HTR-8/SVneo (cell line): ENCODE measurements at places on chromosomes 3 and 15.
A peak's percentile ranks its signal among the peaks of the same experiment; 100 is the strongest.

DNA sequence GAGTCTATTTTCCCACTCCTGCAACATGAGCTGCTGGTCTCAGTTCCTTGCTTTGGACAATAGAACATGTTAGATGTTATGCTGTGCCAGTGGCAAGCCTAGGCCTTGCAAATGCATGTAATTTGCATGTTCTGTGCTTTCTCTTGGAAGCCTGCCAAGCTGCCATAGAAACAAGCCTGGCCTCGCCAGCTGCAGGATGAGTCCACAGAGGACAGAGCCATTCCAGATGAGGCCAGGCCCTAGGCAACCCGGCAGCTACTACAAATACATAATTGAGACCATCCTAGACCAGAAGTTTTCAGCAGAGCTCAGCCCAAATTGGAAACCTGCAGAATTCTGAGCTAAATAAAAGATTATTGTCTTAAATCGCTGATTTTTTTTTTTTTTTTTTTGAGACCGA, 39.6 kb downstream of the TRIM69 start:
- no peak for DNase-seq

DNA sequence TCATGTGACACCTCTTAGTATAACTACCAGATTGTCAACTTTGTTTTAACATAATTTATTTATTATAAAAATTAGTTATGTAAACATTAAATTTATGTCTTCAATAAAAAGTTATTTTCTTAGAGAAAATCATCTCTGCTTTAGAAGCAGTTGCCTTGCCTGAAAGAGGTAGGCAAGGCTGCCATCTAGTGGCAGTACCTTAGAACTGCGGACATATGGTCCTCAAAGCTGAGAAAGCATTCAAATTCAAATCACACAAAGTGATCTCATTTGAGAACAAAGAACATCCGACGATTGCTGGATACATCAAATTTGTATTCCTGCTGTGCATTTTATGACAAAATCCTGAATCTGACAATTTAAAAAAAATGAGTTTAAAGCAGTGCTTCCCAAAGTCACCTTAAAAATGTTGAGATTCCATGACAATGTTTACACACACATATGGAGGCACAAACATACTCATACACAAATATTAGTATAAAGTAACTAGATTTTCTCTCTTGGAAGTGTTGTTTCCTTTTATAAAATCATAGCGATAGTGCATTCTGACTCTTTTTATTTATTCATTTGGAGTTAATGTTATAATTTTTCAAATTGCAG, 617.4 kb downstream of the CADM2 start:
- DNase-seq: peak; percentile 40

DNA sequence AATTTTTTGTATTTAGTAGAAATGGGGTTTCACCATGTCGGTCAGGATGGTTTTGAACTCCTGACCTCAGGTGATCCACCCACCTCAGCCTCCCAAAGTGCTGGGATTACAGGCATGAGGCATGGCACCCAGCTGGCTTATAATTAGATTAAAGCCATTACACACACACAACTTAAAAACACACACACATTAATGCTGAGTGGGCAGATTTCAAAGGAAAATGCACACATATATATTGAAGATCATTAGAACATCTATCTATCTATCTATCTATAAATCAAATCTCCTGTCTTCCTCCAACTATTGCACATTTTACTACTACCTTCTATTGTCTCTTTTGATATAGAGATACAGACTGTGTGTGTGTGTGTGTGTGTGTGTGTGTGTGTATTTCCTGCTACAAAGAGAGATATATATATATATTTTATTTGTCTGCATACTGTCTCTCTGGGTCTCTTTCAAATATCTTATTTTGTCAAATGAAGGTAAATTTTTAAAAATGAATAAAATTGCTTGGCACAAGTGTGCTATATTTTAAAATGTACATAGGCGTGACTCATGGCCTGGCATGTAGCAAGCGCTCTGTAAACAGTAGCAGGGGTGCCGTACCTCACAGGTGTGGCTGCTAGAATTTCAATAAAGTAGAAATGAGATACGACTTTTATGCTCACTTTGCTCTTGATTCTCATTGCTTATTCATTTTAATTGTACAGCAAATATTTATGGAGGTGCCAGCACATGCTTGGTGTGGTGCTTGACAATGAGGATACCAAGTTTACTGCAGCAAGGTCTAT, 655.8 kb downstream of the AGBL1 start:
- no peak for DNase-seq

DNA sequence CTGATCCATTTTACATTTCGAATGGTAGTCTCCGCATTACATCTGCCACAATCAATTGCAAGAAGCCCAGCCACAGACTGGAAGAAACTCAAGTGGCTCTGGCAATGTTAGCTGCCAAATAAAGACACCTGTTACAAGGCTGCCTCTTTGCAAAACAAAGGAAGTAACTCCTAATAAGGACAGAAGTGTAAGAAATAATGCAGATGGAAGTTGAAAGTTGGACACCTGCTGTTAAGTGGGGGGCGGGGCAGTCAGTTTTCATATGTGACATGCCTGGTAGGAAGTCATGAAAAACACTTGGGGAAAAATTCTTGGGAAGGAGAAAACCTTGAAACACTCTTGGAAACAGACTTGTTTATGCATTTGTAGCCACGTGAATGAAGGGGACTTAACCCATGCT, 54.1 kb upstream of the ATP2C1 start:
- DNase-seq: no peak

GRCh38 chr3:47475570-47476329, at the start of gene SCAP:
TSS of gene SCAP (minus strand) at chr3:47475941. CDS start at chr3:47442993, 32,948 bp downstream.
- DNase-seq: peak; percentile 84

DNA sequence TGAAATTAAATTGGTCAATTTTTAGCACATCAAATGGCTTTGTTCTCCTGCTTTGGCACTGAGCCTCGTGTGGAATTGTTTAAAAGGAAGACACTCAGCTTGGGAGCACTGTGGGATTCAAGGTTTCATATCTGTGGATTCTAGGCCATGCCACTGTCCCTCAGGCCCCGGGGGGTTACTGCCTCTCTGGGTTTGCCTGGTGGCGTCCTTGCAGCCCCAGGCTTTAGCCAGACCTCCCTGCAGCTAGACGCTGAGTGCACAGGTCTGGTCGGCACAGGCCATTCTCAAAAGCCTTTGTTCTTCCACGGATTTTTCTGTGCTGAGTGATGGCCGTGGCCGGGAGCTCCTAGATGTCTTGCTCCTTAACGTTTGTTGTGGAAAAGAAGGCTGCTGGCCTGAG, 76.2 kb downstream of the CACNA2D3 start:
- DNase-seq: no peak

- DNase-seq: no peak
Measured at GRCh38 chr15:72272997-72273352, 621 bp upstream of the PARP6 start.

GRCh38 chr3:31959951-31960792, 20.9 kb downstream of the OSBPL10 start:
- no peak for DNase-seq

DNA sequence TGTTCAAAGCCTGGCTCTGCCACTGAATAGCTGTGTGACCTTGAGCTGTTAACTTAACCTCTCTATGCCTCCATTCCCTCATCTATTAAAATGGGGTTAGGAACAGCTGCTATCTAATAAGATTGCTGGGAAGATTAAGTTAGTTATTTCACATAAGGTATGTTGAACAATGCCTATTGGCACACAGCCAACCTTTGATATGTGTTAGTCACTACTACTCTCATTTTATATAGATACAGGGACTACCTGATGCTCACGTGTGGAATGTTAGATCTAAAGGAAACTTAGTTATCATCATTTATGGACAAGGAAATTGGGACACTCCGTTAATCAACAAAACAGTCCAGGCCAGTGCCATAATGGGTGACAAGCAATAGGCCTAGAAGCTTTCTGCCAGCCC, 332.4 kb upstream of the PPP2R3A start:
- no peak for DNase-seq

DNA sequence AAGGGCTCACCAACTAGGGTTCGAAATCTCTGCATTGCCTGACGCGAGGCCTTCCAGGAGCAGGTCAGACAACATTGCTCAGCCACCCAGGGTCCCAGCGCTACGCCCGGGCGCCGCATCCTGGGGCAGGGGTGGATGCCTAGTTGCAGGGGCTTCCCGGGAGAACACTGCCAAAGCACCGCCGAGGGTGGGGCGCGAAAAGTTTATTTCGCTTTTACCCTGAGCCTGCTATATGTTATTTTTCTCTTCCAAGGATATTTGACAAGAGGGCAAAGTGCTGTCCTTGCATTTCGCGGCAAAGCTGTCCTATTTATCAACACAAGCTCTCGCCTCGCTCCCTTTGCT, 549 bp upstream of the SOX14 start:
- no peak for DNase-seq

GRCh38 chr3:57199895-57200297, at the start of gene HESX1:
TSS of gene HESX1 (minus strand) at chr3:57199978. CDS start at chr3:57199918, 60 bp downstream.
- no peak for DNase-seq

- DNase-seq: no peak
Measured at GRCh38 chr3:62145086-62145757, 228.1 kb downstream of the FEZF2 start.

- no peak for DNase-seq
Measured at GRCh38 chr3:29503314-29503713, 222.4 kb downstream of the RBMS3 start.

GRCh38 chr3:13229273-13229949, 156.2 kb upstream of the IQSEC1 start:
- no peak for DNase-seq

GRCh38 chr3:38003371-38003816, 12.8 kb downstream of the VILL start:
- DNase-seq: peak; percentile 53

GRCh38 chr15:34018021-34018645, 20.9 kb downstream of the AVEN start:
- no peak for DNase-seq

GRCh38 chr3:190734490-190734889, 128.0 kb downstream of the GMNC start:
- DNase-seq: no peak

- no peak for DNase-seq
Measured at GRCh38 chr15:56533731-56534403, 68.9 kb upstream of the MNS1 start.

- DNase-seq: no peak
Measured at GRCh38 chr3:29332195-29332637, 51.3 kb downstream of the RBMS3 start.

DNA sequence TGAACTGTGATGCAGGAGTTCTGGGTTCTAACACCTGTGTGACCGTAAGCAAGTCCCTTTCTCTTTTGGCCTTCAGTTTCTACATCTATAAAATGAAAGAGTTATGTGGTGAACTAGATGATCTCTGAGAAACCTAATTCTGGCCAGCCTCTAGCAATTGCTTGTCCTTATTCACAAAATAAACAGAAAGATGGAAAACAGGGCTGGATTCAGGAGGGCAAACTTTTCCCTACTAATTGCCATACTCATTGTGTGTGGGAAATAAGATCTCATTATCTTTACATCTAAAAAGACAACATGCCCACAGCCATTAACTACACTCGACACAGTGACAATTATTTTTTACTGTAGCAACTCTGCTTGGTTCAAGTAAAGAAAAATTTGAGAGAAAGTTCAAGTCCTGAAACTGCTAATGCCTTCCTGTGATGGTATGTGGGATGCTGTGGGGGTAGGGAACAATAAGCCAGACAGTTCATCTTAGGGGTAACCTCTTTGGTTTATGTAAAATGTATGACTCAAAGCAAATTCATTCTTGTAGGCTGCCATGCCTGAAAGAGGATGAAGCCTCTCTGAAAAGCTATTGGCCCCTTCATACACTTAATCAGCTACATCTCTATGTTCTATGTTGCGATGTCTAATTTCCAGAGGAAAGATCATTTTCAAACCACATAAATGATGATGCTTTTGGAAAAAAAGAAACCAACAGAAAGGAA, 177.6 kb upstream of the BCL6 start:
- DNase-seq: peak; percentile 24

DNA sequence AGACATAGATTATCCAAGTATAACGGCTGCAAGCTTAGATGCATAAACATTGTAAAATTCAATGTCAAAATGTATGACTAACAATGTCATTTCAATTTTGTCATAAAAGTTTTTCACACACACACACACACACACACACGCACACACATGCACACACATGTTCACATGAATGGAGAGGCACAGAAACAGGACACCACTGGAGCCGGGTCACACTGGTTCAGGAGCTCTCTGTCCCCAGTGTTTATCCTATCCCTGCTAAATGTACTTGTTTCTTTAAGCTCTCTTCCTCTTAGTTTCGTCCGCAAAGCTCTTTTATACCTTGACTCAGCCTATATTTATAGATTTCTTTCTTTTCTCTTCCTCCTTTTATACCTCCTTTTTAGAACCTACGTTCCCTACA, 249.9 kb downstream of the CADPS start:
- DNase-seq: no peak

DNA sequence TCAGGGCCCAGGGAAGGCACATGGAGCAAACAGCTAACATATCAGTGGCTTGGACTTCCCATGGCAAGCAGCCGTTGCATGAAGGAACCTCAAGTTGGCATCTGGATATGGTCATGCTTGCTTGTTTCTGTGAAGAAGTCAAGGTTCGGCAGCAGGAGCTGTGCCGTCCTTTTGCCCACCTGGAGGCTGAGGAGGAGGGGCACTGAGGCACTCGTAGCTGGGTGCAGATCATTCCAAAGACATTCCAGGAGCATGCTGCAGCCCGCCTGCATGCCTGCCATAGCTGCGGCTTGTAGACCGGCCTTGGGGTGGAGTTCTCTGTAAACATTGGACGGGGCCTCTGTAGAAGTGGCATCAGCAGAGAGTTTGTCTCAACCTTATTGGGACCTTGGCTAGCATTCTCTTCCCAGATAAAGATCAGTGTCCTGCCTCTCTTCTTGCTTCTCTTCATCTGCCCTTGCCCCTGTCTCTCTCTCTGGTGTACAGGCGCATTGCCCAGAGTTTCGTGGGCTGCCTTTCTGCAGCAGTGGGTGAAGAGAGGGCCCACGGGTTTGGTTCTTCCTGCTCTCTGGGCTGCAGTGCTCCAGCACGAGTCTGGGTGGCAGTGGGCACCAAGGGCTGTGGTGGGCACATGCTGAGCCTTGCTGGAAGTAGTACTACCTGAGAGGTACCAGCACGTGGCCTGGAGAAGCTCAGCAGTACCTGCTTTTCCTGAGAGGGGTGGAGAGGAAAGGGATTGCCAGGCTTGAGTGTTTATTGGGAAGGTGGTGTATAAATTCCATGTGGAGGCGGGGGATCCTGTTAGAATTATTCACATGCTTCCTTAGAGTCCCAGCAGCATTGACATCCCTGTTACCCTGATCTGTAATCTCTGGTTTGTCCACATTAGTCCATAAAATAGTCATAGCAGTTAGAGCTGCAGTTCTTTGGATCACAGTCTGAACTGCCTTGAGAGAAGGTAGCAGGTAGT, 49.4 kb downstream of the CHCHD6 start:
- peak; percentile 61 for DNase-seq

GRCh38 chr3:119542168-119542767, 17.1 kb downstream of the CD80 start:
- DNase-seq: no peak

DNA sequence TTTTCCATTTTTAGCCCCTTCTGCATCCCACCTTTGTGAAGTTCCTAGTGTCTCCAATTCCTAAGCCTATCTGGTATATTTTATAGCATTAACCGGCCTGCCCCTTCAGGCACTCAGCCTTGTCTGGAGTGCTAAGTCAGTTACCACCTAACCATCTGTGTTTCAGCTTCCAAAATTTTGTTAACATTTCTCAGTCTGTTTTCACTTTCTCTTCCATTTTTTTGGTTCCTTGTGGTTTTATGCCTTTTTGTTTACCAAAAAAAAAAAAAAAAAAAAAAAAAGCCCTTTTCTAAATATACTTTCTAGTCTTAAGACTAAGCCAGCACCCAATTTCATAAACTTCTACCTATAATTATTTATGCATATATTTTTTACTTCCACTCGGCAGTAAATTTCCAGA, 92.4 kb downstream of the CSNK1G1 start:
- no peak for DNase-seq

- no peak for DNase-seq
Measured at GRCh38 chr3:23396746-23397145, 193.6 kb downstream of the UBE2E2 start.

- no peak for DNase-seq
Measured at GRCh38 chr15:29811691-29812383, 10.4 kb downstream of the TJP1 start.
